Activated B cell treated with CpG ODN at 0.5 μM for 24 hours (primary cell): ENCODE measurements at places on chromosomes 3 and 15. TPM values are rescaled to one million over a fixed set of nuclear protein-coding genes. Genes with fewer than 3 reads are reported as not detected.

The AGBL1 gene
- not detected in 2 replicates for total RNA-seq

The ZNF385D gene
- total RNA-seq, result not detected in 2 replicates

The TMOD2 gene
- 11.3 and 14.6 TPM in 2 replicates for total RNA-seq

The ISLR gene
- not detected in 2 replicates for total RNA-seq

The FRMD4B gene
- total RNA-seq, result not detected in 2 replicates

The ITIH1 gene
- total RNA-seq, result 0.42 and 0.80 TPM in 2 replicates

The PPP1R14D gene
- 0.31 TPM in 1 of 2 replicates, not detected in the other for total RNA-seq

The PDE8A gene
- 25.1 and 32.3 TPM in 2 replicates for total RNA-seq

The MFGE8 gene
- 2.4 and 3.5 TPM in 2 replicates for total RNA-seq

The GNB5 gene
- total RNA-seq, result 57.4 and 64.2 TPM in 2 replicates

The C3orf49 gene
- not detected in 2 replicates for total RNA-seq

The FBXL22 gene
- 0.64 and 1.2 TPM in 2 replicates for total RNA-seq

The NUP210 gene
- total RNA-seq, result 82.5 and 91.9 TPM in 2 replicates

The CYP11A1 gene
- not detected in 2 replicates for total RNA-seq

The CCR9 gene
- total RNA-seq, result 0.44 and 0.84 TPM in 2 replicates

The STAB1 gene
- total RNA-seq, result 0.64 and 0.71 TPM in 2 replicates

The MRPL47 gene
- total RNA-seq, result 38.6 and 44.3 TPM in 2 replicates

The MAP4 gene
- 152 TPM in 2 replicates for total RNA-seq

The RHCG gene
- total RNA-seq, result not detected in 2 replicates

The GABRR3 gene
- not detected in 2 replicates for total RNA-seq

The GOLGA8M gene
- total RNA-seq, result 0.78 TPM in 1 of 2 replicates, not detected in the other

The WNT7A gene
- not detected in 2 replicates for total RNA-seq

The ZPLD1 gene
- total RNA-seq, result not detected in 2 replicates

The CKMT1A gene
- total RNA-seq, result not detected in 2 replicates

The CD86 gene
- 31.2 and 31.7 TPM in 2 replicates for total RNA-seq

The SERINC4 gene
- total RNA-seq, result 0.11 and 0.20 TPM in 2 replicates

The PRC1 gene
- 8.1 and 9.3 TPM in 2 replicates for total RNA-seq

The COL6A6 gene
- not detected in 2 replicates for total RNA-seq

The RETNLB gene
- not detected in 2 replicates for total RNA-seq

The MESD gene
- total RNA-seq, result 21.4 and 23.8 TPM in 2 replicates

The HAPLN3 gene
- total RNA-seq, result 8.5 and 9.1 TPM in 2 replicates

The UBL7 gene
- 40.6 and 48.8 TPM in 2 replicates for total RNA-seq

The SLC28A2 gene
- not detected in 2 replicates for total RNA-seq

The CXCR6 gene
- not detected in 2 replicates for total RNA-seq

The TMIE gene
- total RNA-seq, result 0.39 and 0.44 TPM in 2 replicates
